ENCODE measurements at places on chromosomes 4 and X.

DNA sequence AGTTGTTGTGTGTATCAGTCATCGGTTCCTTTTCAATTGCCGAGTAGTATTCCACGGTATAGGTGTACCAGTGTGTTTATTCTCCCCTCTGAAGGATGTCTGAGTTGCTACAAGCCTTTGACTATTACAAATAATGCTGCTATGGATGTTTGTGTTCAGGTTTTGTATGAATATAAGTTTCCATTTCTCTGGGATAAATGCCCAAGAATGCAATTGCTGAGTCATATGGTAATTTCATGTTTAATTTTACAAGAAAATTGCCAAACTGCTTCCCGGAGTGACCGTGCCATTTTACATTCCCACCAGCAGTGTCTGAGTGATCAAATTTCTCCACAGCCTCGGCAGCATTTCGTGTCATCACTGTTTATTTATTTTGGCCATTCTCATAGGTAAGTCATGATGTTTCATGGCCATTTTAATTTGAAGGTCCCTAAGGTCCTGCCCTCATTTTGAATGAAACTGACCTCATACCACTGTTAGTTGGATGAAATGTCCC lies 73.9 kb downstream of the IRF2 start:
- no peak for DNase-seq

DNA sequence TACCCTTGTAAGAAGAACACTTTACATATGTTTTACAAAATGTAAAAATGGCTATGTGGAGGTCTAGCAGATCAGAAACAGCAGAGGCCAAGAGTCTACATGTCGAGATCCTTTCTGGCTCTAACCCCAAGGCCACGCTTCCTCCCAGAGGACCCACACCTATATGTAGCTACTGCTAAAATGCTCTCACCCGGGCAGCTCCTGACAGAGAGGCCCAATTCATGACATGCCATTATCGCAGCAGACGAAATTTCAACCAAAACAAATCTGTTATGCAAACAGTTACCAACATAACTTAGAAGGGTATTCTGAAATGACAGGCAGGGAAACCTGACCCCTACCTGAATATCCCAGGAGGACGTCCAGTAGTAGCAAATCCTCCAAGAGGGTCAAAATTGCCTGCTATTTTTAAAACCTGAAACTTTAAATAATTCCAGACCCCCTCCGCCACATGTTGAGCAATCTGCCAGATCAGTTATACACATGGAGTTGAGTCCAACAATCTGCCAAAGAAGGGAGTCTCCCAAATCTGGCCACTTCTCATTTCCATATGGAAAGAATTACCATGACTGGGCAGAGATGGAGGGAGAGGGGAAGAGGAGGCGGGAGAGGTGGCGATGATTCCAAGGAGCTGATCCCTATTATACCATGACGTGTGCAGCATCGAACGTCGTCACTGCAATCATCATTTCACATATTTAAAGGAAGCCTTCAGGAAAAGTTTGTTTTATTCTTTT lies 192.9 kb upstream of the TBL1X start:
- no peak for DNase-seq

GRCh38 chrX:67346225-67346624 lies 197.6 kb upstream of the AR start:
- no peak for DNase-seq

GRCh38 chr4:4869731-4870571 lies 10.5 kb downstream of the MSX1 start:
- no peak for DNase-seq

GRCh38 chrX:6383917-6384316 lies 151.0 kb downstream of the VCX3A start:
- no peak for DNase-seq

DNA sequence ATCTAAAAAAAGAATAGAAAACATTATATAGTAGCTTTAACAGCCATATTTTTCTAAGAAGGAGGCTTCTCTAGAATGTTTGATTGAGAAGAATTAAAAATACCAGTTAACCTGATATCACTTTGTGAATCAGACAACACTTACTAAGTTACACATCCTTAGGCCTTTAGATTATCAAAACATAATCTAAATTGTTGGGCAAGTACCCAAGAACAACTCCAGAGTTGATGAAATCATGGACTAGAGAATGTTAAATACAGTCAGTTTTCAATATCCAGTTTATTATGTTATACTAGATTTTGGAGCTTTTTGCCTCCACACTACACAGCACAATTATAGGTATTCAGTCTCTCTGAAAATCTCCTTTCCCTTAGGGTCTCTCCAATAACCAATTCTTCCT lies 39.6 kb downstream of the ARL13A start:
- no peak for DNase-seq

DNA sequence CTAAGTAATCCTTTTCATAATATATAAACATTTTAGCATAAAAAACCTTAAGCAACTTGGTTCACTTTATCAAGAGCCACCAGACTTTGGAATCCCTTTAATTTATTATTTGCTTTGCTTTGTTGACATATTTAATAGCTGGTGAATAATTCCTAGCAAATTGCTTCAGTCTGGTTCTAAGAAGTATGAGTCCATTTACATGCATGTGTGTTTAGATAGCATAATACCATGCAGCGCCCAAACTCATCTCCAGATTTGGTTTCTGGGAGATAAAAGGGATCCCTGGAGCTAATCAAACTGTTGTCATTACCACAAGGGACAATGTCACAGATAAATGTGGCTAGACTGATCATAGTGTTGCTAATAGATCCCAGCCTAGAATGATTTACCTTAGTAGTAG lies 111.8 kb downstream of the TMEM144 start:
- no peak for DNase-seq

GRCh38 chr4:128725405-128726055 lies 84.0 kb upstream of the JADE1 start:
- DNase-seq, result no peak

DNA sequence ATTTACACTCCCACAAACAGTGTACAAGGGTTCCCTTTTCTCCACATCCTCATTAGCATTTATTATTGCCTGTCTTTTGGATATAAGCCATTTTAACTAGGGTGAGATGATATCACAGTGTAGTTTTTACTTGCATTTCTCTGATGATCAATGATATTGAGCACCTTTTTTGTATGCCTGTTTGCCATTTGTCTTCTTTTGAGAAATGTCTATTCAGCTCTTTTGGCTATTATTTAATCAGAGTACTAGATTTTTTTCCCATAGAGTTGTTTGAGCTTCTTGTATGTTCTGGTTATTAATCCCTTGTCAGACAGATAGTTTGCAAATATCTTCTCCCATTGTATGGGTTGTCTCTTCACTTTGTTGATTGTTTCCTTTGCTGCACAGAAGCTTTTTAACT lies 190.6 kb downstream of the MAGEB17 start:
- DNase-seq, result no peak

DNA sequence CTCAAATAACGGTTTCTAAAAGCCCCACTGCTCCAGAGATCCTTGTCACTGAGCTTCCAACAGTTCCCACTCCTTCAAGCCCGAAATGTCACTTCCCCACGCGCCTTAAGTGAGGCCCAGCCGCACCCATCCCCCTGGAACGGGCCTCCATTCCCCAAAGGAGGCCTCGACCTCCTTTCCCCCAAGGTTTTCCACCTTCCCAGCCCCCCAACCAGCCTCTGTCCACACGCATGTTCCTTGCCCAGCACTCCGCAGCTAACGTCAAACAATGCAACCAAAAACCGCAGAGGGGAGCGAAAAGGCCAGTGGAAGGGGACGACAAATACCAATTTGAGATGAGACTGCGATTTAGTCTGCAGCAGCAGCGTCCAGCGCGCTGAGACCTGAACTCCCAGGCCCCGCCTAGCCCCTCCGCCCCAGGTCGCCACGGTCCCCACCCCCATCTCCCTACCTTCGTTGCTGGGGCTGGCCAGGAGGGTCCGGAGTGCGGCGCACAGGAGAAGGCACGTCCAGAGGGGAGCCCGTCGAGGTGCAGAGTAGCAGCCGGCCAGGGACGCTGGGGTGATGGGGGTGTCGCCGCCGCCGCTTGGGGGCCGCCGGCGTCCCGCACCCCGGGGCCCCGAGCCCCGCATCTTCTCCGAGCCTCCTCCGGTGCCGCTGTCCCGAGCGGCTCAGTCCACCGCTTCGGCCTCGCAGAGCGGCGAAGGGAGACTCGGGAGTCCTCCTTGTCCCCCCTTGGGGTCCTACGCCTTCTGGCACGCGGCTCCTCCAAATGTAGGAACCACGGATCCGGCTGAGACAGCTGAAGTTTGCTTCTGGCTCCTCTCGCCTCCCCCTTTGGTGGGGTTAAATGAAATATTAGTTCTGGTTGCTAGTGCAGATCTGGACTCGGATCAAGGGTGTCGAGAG lies 924 bp downstream of the EPHA5 start:
- peak; percentile 43 for DNase-seq

GRCh38 chrX:10111364-10112148 lies 45.2 kb upstream of the CLCN4 start:
- peak; percentile 15 for DNase-seq

DNA sequence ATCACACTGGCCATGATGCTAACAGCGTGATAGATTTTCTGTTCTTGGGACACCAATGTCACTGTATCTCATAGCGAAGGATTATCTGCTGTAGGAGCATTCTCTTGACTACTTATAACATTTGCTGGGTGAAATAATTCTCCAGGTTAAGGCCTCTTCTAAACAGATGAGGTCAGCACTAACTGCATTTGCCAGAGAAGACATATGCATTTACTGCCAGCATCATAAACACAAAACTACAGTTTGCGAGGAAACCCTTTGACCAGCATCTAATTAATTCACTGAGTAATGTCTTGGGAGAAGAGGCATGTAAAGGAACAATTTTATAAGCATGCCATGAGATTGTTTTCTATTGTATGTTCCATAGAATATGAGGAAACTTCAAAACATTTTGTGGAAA lies 13.9 kb downstream of the TBC1D1 start:
- DNase-seq, result no peak

DNA sequence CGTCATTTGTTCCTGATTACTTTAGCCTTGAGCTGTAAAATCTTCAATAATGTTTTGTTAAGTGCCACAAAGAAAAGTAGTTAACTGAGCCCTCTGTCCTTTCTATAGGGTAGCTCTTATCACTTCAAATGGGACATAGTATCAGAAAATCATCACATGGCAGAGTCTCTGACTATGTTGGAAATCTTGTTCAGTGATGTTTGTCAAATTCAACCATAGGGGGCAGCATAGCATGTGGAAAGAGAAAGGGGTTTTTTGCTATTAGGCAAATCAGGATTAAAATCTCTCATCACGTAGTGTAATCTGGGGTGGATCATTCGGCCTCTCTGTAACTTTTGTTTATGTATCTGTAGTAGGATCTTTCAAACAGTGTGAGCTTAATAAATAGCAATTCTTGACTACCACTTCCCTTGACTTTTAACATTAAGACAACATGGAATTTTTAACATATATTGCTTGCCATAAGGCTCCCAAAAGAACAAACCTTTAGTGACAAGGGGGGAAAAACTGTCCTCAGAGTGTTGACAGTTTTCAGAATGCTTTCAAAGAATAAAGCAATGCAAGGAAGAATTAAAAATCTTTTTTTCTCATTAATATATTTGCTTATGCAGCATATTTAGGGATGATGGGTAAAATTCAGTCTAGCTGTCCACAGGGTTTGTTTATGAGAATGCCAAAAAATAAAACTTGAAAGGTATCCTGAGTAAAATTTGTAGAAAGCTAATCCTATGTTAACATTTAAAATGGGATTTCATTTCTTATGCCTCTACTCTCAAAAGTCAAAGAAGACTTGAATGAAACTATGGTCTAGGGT lies 127.2 kb downstream of the FBXW7 start:
- no peak for DNase-seq

DNA sequence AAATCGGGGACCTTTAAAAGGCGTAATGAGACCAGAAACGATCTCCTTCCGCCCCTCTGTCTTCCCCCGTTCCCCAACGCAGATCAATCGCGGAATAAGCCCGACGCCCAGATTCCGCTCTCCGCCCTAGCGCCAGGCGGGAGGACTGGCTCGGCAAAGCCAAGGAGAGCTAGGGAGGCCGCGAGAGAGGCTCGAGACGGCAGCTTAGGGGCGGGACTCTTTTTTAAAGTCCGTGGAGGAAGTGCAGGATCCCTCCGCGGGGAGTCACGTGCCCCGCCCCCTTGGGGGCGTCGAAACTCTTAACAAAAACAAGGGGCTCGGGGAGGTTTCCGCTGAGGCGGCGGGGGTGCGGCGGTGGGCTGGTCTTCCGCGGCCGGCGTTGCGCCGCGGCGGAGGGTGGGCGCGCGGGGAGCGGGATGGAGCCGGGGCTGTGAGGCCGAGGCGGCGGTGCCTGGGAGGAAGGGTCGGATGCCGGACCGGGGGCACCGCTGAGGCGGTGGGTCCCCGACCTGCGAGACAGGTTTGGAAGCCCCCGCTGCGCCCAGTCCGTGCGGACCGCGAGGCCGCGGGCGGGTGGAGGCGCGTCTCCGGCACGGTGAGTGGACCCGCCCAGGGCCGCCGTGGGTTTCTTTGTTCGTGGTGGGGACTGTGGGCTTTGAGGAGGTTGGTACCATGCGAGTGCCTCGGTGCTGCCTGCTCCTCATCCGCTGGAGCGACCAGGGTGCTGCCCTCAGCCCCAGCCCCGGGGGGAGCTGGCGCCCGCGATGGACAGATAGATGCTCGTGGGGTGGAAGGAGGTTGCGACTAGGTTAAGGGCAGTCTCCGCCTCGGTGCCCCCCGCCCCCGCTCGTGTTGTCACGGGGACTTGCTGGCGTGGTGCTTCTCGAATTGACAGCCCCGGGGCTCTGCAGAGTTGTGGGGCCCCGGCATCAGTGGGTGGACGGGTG lies at the start of gene CCNG2:
TSS of gene CCNG2 (plus strand) at position 296 of the 947 bp plus-strand sequence. CDS start 1,326 bp downstream, outside the sequence.
- peak; percentile 90 for DNase-seq

DNA sequence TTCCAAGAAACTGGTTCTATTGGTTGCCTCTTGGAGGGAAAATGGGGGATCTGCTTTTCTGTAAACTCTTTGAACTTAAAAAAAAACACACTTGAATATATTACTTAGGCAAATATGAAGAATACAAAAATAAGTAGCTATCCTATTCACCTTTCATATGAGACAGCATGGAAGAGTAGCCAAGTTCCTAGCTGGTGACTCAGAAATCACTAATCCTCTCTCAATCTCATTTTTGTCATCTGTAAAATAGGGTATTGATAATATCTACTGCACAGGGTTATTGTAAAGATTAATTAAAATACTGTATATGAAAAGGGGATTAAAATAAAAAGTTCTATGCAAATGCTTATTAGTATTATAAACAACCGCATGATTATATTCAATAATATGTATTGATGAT lies 12.7 kb downstream of the MGARP start:
- DNase-seq, result no peak

GRCh38 chrX:2237976-2238375 lies 262.8 kb downstream of the DHRSX start:
- no peak for DNase-seq

- no peak for DNase-seq
These were observed 15.7 kb downstream of the CCKAR start for GRCh38 chr4:26474551-26474950.

DNA sequence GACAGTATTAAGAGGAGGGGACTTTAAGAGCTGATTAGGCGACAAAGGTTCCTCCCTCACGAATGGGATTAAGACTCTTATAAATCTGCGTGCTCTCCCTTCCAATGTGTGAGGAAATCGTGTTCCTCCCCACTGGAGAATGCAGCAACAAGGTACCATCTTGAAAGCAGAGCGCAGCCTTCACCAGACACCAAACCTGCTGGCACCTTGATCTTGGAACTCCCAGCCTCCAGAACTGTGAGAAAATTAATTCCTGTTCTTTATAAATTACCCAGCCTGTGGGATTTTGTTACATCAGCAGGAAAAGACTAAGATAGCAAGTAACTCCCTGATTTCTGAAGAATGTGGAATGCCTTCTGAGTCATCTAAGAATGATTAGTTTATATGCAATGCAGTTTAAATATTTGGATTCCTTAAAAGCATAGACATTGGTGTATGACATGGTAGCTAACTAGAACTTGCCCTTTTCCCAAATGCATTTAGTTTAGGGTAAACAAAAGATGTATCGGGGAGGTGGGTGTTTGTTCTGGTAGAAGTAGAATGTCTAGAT lies 86.1 kb downstream of the USP46 start:
- DNase-seq, result no peak

GRCh38 chrX:37603938-37604409 lies 32.5 kb downstream of the LANCL3 start:
- DNase-seq, result peak; percentile 36
